ENCODE measurements at places on chromosomes 2 and 18.

GRCh38 chr2:73716543-73717250, 20.4 kb downstream of the TPRKB start:
- DNase-seq = no peak

DNA sequence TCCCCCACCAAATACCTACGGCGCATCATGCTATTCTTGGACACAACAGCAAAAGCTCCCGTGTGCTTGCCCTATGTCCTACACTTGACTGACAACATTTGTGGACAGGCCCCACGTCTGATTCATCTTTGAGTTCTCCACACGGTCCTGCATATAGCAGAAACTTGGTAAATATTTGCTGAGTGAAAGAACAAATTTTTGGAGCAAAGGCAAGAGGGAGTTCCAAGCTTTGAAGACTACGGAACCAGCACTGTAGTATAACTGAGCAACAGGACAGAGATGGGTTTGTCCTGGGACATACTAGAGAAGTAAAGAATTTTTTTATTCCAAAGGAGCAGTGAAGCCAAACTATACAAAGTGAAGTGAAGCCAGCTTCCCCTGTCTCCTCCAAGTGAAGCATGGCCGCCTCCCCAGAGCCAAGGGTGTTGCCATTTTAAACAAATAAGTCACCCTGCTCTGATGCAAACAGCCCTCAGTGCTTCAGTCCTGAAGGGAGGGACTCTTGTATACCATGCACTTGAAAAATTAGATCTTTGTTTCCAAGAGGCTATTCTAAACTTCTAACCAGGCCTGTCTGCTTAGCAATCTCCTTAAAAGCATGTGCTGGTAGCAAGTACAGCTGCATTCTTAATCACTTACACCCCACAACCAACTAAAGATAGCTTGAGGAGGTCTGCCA, 35.9 kb downstream of the SPRED2 start:
- DNase-seq = no peak

GRCh38 chr2:172614932-172615331, 59.0 kb downstream of the PDK1 start:
- DNase-seq = no peak

DNA sequence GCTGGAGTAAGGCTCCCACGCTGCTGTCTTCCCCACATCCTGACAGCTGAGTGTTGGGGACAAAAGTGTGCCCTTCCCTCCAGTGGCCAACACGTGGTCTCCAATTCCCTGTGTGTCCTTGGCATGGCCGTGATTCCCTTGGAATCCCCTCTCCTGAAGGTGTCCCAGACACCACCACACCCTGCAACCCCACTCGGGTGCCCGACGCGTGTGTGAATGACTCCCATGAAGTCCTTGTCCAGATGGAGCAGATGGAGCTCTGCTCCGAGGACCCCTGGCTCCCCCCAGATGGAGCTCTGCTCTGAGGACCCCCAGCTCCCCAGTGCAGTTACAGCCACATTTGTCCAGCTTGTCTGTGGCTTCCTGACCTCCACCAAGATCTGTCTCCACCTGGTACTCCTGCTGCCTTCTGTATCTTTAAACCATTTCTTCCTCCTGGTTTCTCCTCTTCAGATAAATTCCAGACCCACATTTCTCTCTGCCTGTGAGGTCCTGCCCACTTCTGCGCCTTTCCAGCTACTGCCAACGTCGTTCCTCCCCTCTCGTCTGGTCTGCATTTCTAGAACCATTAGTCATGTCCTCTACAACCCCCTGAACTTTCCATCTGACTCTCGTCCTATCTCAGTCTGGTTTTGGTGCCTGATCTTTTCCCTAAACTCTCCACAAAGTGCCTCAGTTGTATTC, 86.8 kb upstream of the PXDN start:
- no peak for DNase-seq

DNA sequence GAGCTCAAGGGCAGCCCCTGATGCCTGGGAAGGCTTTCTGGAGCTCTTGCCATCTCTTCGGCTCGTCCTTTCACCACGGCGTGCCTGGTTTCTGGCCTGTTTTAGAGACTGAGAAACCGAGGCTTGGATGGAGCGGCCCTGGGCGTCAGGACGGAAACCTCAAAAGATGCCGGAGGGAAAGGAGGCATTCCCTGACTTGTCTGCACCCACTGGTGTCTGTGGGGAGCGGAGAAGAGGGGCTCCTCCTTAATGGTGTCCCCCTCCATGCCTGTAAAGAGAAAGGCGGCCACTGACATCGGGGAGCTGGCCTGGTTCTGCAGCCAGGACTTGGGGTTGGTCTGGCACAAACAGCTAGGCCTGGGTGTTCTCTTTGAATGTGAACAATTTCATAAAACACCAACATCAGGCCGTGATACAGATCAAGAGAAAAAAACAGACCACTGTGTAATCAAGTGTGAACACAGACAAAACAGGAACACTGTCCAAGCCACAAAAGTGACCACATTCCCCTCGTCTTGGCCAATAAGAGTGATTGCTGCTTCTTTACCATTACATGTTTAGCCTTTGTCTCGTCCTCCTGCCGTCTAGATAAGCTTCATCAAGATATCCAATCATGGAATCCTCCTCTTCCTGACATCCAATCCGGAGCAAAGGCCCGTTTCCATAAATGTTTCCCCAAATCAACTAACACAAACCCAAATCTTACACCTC, 633 bp upstream of the ILKAP start:
- no peak for DNase-seq

GRCh38 chr2:104504331-104505073, 349.4 kb upstream of the POU3F3 start:
- no peak for DNase-seq

- peak; percentile 33 for DNase-seq
Measured at GRCh38 chr2:218193701-218194100, 23.3 kb upstream of the ARPC2 start.

GRCh38 chr18:1133541-1133940, 228.9 kb downstream of the ADCYAP1 start:
- peak; percentile 46 for DNase-seq

DNA sequence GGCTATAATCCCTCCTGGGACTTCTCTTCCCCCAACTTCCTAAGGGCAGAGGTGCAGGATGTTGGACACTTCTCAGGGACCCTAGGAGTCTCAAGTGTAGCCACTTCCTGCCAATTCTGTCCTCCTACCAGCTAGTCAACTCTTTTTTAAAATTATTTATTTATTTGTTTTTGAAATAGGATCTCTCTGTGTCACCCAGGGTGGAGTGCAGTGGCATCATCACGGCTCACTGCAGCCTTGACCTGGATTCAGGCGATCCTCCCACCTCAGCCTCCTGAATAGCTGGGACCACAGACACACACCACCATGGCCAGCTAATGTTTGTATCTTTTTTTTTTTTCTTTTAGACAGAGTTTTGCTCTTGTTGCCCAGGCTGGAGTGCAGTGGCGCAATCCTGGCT, 11.5 kb downstream of the SFTPB start:
- DNase-seq = no peak

DNA sequence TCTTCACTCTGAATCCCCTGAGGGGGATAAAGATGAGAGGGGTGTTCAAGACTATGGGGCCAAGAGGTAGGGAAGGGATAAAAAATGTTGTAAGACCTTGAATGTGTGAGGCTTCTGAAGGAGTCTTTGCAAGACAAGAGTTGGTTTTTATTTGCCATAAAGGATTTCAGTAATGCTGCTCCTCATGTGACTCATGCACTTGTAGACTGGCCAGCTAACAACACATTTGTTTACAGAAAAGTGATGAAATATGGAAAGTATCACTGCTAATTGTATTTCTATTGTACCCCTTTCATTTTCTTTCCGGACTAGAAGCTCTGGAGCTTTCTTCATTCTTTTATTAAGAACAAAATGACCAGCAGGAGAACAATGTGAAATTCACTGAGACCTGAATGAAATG, 782.1 kb downstream of the EPHA4 start:
- no peak for DNase-seq

DNA sequence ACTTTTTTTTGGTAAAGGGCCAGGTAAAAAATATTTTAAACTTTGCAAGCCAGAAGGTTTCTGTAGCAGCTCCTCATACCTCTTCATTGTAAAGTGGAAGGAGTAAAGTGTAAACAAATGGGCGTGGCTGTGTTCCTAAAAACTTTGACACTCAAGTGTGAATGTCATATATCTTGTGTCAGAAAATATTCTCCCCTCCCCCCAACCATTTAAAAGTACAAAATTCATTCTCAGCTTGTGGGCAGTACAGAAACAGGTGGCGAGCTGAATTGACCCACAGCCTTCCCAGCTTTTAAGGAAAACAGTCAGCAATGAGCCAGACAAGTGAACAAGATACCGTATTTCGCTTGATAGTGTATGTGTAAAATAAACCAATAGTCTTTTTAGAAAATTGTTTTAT, 4.0 kb downstream of the YPEL5 start:
- no peak for DNase-seq

GRCh38 chr2:3606028-3606369, 11.1 kb downstream of the COLEC11 start:
- no peak for DNase-seq

- DNase-seq = no peak
Measured at GRCh38 chr2:36478332-36478738, 119.6 kb downstream of the FEZ2 start.

GRCh38 chr18:76378526-76379215, 116.4 kb downstream of the ZNF516 start:
- DNase-seq = no peak

GRCh38 chr2:50231510-50231909, 800.4 kb downstream of the NRXN1 start:
- no peak for DNase-seq

DNA sequence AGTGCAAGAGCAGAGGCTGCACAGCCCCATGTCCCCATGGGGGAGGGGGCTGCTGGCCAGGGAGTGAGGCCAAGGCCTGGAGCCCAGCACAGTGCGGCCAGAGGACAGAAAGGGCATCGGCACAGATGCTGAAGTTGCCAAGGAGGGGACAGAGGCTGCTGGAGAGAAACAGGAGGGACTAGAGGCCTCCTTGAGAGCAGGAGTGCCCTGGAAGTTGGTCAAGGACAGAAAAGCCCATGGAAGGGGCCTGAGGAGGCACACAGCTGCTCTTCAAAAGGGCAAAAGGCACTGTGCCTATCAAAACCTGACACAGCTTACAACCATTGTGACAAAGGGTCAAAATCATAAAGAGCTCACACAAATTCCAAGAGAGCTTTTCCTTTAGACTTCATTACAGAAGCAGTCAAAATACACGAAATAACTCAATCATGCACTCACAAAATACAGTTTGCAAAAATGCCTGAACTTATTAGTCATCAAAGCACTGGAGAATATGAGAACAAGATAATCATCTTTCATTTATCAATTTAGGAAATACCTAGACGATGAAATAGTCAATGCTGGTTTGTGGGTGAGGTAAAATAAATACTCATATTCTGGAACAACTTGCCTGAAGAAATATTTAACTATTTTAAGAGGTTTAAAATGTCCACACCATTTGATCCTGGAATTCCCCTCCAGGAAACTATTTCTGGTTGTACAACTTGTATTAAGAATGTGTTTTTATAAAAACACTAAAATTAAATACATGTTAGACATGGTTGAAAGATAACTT, 79.6 kb downstream of the USP40 start:
- DNase-seq = no peak

- no peak for DNase-seq
Measured at GRCh38 chr18:58334061-58334460, 290.0 kb downstream of the NEDD4L start.

DNA sequence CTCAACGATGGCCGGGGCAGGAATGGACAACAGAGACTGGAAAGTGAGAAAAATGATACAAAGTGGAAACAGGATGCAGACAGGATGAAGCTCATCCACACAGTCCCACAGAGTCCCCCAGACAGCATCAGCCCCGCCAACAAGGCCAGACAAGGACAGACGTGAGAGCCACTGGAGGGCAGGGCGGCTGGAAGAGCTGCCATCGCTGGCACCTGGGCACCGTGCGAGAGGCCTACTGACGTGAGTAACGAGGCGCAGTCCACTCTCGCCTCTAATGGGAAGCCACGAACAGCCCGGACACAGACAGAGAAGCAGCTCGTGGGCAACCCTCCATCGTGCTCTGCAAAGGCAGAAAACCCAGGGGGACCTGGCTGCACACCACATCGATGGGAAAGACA, 17.1 kb downstream of the HDAC4 start:
- DNase-seq = no peak

- DNase-seq = no peak
Measured at GRCh38 chr18:28960146-28960545, 783.2 kb upstream of the CDH2 start.

GRCh38 chr2:210551001-210551400, 5.4 kb upstream of the CPS1 start:
- no peak for DNase-seq

- DNase-seq = no peak
Measured at GRCh38 chr2:174362949-174363348, 28.2 kb downstream of the SP9 start.

GRCh38 chr2:10327896-10328669, 25.4 kb downstream of the HPCAL1 start:
- DNase-seq = peak; percentile 67

GRCh38 chr2:166375195-166375735, 479 bp downstream of the SCN9A start:
- DNase-seq = no peak

GRCh38 chr18:46756025-46756558, 761 bp downstream of the ST8SIA5 start:
- DNase-seq = no peak

- no peak for DNase-seq
Measured at GRCh38 chr2:223548194-223548593, 54.0 kb downstream of the SCG2 start.

DNA sequence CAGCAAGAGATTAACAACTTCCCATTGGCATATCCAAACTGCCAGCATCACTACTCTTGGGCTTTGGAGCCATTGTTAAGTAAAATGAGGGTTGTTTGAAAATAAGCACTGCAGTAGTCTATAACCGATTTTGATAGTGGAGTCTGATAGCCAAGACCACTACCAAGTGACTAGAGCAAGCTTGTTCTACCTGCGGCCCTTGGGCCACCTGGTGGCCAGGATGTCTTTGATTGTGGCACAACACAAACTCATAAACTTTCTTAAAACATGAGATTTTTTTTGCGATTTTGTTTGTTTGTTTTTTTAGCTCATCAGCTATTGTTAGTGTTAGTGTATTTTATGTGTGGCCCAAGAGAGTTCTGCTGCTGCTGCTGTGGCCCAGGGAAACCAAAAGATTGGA, 11.0 kb downstream of the UBE2E3 start:
- no peak for DNase-seq

DNA sequence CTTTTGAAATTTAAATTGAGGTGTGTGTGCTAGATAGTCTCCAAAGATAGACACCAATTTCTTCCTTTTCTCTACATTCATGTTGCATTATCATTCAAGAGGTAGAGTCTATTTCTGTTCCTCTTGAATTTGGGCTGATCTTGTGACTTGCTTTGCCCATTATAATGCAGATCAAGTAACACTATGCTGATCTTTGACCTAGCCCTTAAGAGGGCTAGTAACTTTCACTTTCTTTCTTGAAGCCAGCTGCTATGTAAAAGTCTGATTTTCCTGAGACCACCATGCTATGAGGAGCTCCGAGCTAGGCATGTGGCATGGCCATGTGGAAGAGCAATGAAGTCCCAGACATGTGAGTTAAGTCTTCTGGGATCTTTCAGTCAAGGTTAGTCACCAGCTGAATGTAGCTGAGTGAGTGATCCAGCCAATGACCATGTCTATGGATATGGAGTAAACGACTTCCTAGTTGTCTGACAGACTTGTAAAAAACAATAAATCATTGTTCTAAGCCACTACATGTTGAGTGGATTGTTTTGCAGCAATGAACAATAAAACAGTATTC, 189.4 kb upstream of the CWC22 start:
- no peak for DNase-seq

GRCh38 chr2:190716176-190716807, 67.4 kb downstream of the NAB1 start:
- DNase-seq = no peak

GRCh38 chr2:29662861-29663260, 258.5 kb downstream of the ALK start:
- no peak for DNase-seq

- no peak for DNase-seq
Measured at GRCh38 chr2:127048969-127049897, 57.7 kb downstream of the BIN1 start.
